ENCODE measurements at places on chromosomes 4 and X.

DNA sequence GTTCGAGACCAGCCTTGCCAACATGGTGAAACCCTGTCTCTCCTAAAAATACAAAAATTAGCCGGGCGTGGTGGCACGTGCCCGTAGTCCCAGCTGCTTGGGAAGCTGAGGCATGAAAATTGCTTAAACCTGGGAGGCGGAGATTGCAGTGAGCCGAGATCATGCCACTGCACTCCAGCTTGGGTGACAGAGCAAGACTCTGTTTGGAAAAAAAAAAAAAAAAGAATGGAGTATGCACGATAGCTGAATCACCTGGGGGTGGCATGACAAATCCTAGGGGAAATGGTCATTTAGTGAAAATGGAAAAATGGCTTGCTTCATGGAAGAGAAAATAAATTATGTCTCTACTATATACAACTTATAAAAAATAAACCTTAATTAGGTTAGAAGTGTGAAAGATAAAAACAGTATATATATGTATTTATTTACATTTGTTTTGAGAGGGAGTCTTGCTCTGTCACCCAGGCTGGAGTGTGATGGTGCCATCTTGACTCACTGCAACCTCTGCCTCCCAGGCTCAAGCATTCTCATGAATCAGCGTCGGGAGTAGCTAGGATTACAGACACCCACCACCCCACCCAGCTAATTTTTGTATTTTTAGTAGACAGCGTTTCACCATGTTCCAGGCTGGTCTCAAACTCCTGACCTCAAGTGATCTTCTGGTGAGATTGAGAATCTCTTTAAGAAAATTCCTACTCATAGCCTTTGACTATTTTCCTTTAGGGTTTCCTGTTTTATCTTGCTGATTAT is 19.3 kb upstream of the ING2 start:
- no peak for DNase-seq

GRCh38 chrX:47489507-47490275 is 6.7 kb upstream of the ZNF41 start:
- no peak for DNase-seq

DNA sequence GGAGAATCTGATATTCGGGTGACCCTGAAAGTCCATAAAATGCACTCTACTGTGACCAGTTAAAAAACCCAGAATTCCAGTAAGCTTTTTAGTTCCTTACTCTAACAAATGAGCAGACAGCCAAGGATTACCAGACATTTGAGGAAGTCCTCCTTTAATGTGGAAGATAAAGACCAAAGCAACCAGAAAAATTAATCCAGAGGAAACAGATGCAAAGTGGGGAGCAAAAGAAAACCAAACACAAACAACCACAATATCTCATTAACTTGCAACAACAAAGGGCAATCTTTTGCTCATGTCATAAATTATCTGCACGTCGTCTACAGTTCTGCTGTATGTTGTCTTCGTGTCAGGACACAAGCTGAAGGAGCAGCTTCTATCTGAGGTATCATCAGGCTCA is 164.4 kb downstream of the PJA1 start:
- no peak for DNase-seq

GRCh38 chr4:16641971-16642370 is 256.5 kb downstream of the LDB2 start:
- DNase-seq, result no peak

DNA sequence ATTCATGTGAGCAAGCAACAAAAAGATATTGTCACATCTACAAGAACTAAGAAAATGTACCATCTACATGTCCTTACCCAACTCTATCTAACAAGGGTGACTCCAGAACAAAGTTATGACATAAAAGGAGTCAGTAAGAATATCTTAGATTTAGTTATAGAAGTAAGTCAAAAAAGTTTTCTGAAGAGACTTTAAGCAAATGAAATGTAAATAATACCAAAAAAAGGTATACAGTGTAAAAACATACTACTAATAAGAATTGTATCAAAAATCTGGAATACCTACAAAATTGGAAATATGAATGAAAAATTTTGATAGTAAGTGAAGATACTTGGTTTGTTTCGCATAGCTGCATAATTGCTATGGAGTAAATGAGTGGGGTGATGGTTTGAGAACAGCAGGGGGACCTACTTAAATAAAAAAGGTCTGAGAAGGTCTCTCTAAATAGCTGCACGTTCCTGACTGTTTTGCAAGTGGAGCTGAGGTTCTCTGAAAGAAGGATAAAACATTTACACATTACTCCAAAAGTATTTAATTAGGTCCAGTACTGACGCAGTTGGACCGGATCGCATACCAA is 51.0 kb upstream of the ENPP6 start:
- DNase-seq, result no peak

- DNase-seq, result no peak
These were observed 1.8 kb downstream of the SPIN4 start for GRCh38 chrX:63349307-63349706.

DNA sequence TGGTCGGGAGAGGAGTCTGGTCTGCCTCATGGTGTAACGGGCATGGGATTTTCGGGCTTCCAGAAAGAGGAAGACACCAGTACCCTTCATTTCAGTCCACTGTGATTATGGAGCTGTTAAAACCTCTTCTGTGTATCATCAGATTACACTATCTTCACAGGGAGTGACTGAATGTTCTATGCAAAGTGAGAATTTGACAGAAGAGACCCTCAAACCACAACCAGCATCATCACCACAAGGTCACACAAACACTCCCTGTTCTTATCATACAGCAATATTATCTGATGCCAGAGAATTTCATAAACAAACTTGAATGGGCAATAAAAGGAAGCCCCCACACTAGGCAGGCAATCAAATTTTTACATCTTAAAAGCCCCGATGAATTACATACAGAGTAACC is 164.2 kb downstream of the PDGFRA start:
- DNase-seq, result no peak

GRCh38 chr4:2871911-2872310 is 28.3 kb downstream of the ADD1 start:
- DNase-seq, result no peak

DNA sequence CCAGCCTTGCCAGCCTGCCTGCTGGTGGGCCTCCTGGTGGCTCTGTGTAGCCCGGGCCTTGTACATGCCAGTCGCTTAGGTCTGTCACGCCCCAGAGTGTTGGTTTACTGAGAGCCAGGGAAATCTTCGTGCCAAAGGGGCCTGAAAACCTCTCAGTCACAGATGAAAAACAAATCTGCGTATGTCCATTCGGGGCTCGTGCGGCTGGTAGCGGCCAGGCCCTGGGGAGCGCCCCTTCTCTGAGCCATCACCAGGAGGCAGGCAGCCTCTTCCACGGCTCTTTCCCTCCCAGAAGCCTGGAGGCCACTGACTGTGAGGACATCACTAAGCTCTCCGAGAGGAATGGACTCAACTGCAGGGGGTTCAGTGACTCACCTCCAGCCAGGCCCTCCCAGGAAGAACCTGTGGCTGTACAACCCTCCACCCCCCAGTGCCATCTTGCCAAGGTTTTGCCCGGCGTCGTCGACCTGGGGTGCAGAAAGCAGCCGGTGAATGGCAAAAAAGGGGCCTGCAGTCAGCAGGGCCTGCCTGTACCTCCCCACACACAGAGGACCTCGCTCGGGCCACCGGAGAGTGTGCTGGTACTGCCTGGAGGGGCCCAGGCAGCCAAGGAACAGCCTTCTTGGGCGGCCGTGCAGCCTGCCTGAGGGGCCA is 162.2 kb downstream of the BCOR start:
- DNase-seq, result no peak

DNA sequence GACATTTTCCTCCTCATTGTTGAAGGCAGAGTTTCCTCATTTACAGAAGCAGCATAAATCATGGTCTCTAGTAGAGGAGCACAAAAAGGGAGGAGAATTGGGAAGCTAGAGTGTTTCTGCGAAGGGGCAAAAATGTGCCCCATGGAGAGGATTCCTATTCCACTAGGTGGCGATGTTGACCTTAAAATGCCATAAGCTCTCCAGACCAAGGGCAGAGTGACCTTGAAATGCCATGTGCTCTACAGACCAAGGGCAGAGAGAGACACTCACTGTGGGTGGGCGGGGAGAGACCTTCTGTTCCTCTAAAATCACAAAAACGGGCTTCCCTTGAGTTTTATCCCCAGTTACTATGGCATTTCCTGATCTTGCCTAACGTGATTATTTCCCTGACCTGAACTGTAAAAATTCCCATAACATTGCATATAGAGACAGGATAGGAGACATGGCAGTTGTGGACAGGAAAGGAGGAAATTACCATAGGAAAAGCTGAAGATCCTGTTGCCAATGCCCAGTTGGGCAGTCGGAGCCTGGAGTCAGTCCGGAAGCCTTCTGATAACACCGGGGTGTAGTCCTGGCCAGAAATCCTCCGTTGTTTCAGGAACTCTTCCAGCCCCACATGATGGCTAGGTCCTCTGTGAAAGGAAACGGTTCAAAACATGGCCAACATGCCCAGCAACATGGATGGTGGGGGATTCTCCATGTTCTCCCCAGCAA is 567.7 kb downstream of the MAGEB5 start:
- DNase-seq, result no peak

Data from hypothalamus (tissue), 51 donors.